ENCODE measurements at places on chromosomes 3 and 15. TPM values are rescaled to one million over a fixed set of nuclear protein-coding genes. Genes with fewer than 3 reads are reported as not detected.
A peak's percentile ranks its signal among the peaks of the same experiment; 100 is the strongest.

GRCh38 chr15:98787194-98787593, 138.9 kb downstream of the IGF1R start:
- H3K4me1 ChIP-seq, result peaks cover 68% of the 10 kb centered on the region
- no peaks in the 10 kb centered on the region for H3K27me3 ChIP-seq
- peak overlapping the region; percentile 14 for H3K4me3 ChIP-seq
- H3K36me3 ChIP-seq, result no peaks in the 10 kb centered on the region

- H3K4me3 ChIP-seq, result no peak overlapping the region
- H3K27ac ChIP-seq, result no peak overlapping the region
- no peaks in the 10 kb centered on the region for H3K27me3 ChIP-seq
Measured at GRCh38 chr3:169513672-169514071, 149.8 kb downstream of the MECOM start.

DNA sequence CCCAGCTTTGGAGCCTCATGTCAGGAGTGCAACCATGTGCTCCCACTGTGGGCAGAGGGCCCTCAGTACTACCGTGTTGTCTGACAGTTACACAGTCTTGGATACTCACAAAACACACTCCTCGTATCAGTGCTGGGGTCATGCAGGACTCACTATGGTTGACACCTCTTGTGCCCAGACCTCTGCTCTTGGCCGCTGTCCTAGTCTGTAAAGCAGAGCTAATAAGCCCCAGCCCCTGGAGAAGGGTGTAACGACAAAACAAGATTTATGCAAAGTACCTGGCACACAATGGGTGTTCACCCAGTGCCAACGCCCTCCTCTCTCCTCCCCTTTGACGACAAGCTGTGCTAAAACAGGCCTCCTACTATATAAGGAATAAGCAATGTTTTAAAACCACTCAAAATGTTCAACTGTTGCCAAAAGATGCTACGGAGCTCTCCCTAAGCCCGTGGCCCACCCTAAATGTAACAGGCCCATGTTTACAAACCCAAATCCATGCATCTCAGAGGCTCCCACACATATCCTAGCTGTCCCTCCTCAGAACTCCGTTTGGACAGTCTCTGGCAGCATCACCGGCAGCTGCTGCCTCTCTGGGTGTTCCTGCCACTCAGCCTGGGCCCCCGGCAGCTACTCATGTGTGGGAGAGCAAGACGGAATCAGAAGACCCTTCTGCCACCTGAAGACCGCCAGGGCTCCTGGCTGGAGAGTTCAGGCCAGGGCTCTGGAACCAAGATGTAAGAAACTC, 65.8 kb downstream of the MRPL46 start:
- peaks cover 22% of the 10 kb centered on the region for H3K4me1 ChIP-seq
- DNase-seq, result no peak
- no peak overlapping the region for H3K27ac ChIP-seq
- peaks cover 30% of the 10 kb centered on the region for H3K27me3 ChIP-seq
- no peaks in the 10 kb centered on the region for H3K36me3 ChIP-seq

- H3K36me3 ChIP-seq, result no peaks in the 10 kb centered on the region
- H3K27ac ChIP-seq, result no peak overlapping the region
- no peak for DNase-seq
- H3K4me1 ChIP-seq, result no peaks in the 10 kb centered on the region
- no peaks in the 10 kb centered on the region for H3K27me3 ChIP-seq
Measured at GRCh38 chr3:174533286-174533685, 325.8 kb upstream of the NAALADL2 start.

DNA sequence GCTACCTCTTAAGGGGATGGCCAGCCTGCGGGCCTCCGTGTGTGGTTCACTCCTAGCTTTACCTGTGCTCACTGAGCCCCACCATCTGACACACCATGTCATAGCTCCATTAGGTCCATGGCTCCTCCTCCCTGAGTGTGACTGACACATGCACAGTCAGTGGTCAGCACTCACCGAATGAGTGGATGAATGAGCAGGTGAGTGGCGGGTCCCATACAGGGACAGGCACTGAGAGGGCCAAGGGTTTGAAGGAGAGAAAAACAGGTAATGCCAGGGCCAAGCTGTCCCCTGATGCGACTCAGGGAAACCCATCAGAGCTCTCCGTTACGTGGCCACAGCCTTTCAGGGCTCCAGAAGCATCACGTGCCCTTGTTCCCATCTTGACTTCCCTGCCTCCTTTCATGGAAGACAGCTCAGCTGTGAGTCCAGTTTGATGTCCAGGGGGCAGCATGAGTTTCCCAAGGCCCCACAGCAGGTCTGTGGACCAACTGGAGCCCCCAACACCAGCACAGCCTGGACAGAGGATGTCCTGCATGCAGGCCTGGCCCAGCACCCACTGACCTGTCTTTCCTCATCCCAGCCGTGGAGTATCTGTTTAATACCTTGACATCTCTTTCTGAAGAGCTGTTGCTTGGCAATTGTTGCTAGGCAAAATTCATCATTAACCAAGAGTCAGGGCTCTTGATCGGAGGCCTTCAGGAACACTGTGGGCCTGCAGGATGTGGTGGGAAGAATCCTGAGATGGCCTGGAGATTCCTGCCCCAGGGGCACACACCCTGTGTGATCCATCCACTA, 84.4 kb downstream of the PLXNA1 start:
- no peaks in the 10 kb centered on the region for H3K36me3 ChIP-seq
- H3K4me3 ChIP-seq, result no peak overlapping the region
- no peak for DNase-seq
- peaks cover 13% of the 10 kb centered on the region for H3K27me3 ChIP-seq

DNA sequence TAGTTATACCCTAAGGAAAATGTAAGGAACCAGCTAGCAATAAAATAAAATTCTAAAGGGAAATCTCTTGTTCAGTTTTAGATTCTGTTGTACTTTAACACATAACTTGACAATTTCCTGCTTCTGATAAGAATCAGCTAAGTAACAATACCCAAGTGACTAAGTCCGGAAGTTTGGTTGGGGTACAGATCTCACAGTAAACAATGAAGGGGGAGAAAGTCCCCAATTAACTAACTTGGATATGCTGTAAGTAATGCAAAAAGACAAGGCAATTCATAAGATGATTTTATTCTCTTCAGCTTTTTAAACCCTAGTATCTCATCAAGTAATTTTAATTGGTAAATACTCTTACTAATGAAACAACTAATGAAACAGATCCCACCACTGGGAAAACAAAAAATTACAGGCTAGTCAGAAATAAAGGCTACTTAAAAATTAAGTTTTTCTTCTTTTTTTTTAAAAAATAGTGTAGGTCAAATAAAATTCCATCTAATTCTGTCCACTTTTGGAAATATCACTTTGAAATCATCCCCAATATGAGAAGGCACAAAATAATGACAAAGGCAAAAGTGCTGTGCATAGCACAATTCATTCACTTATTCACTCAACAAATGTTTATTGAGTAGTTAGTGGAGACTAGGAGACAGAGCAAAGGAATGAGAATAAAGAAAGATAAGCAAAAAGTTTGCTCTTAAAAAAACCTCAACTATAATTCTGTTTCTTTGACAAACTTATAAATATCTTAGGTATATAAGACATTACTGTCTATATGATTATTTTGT, 37.8 kb upstream of the IL20RB start:
- H3K4me3 ChIP-seq, result peak overlapping the region; percentile 43
- no peak for DNase-seq
- H3K4me1 ChIP-seq, result peaks cover 71% of the 10 kb centered on the region

- peak overlapping the region; percentile 94 for H3K4me3 ChIP-seq
- peaks cover 70% of the 10 kb centered on the region for H3K4me1 ChIP-seq
- DNase-seq, result peak; percentile 71
- no peaks in the 10 kb centered on the region for H3K27me3 ChIP-seq
Measured at GRCh38 chr15:44735482-44736180, 697 bp upstream of the TRIM69 start.

Gene VEPH1
- total RNA-seq, result not detected
